Activated CD4-positive, alpha-beta memory T cell treated with anti-CD3 and anti-CD28 coated beads, Interleukin-2, amount 10 ng/mL, durations not matched to agents 7 days and 5 days (primary cell): ENCODE measurements at places on chromosomes 6 and 20.

GRCh38 chr6:27040244-27041042 is 207.1 kb upstream of the PRSS16 start:
- DNase-seq: no peak

- no peak for DNase-seq
These were observed 1368.8 kb upstream of the ADGRB3 start for GRCh38 chr6:67265996-67266921.

- DNase-seq: no peak
These were observed 639.6 kb downstream of the EPHA7 start for GRCh38 chr6:92779746-92780145.

DNA sequence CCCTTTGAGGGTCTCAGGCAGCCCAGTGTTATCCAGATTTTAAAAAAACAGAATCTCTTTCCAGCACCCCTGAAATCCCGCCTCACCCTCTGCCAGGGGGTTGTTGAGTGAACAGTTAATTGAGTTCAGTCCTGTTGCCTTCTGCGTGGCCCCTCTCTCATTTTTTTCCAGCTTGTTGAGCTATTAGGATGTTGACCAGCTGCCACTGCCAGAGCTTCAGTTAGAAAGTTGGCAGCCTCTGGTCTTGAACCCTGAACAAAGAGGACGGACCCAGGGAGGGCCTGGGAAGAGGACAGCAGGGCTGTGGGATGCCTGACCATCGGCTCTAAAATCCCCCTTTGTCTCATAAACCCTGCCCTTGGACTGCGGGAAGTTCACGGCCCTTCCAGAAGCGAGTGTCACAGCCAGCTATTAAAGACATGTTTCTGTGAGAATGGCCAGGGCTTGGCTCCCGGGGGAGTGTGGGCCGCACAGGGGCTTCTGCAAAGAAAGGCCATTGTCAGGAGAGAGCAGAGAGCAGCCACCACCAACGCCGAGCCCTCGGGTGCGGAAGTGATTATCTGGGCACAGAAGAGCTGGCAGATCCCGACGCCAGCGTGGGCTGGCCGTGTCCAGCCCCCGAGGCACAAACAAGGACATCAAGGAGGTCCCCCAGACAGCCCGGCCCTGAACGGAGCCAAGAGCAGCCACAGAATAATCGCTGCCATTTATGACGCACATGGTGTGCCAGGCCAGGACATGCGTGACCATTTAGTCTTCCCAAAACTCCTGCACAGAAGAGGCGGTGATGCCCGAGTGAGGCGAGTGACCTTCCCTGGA is 189.0 kb downstream of the ANKRD60 start:
- DNase-seq: no peak

DNA sequence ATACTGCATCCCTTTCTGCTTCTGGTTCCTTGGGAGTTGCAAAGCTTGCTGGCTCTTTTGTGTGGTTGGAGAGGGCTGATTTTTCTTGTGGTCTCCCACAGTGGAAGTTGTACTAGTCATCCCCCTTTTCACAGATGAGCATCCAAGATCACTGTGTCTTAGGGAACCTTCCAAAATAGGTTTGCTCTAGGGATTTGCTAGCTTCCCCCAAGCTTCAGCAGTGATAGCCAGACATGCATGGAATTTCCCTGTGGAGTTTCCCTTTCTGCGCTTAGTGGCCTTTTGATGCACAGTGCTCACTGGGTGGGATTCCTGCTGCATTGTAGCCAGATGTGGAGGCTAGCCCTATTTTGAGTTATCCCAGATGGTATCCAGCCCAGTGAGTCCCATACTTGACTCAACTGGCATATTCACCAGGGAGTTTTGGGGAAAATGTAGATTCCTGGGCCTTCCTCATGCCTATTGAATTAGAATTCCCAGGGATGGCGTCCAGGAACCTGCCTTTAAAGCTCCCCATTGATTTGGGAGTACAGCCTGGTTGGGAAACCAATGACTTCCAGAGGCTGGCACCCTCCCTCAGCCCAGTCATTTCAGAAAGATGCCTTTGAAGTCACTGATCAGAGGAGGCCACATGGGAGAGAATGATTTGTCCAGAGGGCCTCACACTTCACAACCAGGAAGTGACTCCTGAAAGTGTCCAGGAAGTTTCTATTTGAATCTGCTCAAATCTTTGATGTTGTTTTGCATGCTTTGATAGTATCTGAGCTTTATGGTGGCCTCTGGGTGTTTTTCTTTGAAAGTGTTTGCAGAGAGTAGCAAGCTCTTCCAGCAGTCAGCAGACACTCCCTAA is 25.9 kb downstream of the PPARD start:
- DNase-seq: no peak

GRCh38 chr6:109243863-109244825 is 138.1 kb downstream of the CD164 start:
- DNase-seq: no peak

GRCh38 chr6:25312703-25313102 is 33.5 kb downstream of the CARMIL1 start:
- DNase-seq: no peak

GRCh38 chr20:58547623-58548475 is 32.6 kb upstream of the APCDD1L start:
- DNase-seq: no peak

- no peak for DNase-seq
These were observed 62.2 kb upstream of the CLDN20 start for GRCh38 chr6:155201461-155202226.

DNA sequence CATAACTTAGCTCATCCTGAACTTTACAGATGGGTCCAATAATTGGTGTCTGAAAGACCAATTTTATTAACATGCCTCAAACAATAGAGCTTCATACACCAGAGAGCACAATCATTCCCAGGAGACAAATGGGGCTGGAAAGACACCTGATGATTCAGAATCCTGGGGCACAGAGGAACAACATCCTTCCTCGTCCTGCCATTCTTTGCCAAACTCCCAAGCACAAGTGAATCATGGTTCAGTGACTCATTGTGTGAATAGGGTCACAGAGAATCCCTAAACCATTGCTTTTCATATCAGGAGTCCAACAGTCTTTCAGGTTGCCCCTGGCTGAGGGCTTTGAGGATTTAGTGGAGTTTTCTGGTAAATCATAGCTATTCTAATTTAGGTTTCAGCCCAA is 266.4 kb upstream of the BMP2 start:
- DNase-seq: no peak

DNA sequence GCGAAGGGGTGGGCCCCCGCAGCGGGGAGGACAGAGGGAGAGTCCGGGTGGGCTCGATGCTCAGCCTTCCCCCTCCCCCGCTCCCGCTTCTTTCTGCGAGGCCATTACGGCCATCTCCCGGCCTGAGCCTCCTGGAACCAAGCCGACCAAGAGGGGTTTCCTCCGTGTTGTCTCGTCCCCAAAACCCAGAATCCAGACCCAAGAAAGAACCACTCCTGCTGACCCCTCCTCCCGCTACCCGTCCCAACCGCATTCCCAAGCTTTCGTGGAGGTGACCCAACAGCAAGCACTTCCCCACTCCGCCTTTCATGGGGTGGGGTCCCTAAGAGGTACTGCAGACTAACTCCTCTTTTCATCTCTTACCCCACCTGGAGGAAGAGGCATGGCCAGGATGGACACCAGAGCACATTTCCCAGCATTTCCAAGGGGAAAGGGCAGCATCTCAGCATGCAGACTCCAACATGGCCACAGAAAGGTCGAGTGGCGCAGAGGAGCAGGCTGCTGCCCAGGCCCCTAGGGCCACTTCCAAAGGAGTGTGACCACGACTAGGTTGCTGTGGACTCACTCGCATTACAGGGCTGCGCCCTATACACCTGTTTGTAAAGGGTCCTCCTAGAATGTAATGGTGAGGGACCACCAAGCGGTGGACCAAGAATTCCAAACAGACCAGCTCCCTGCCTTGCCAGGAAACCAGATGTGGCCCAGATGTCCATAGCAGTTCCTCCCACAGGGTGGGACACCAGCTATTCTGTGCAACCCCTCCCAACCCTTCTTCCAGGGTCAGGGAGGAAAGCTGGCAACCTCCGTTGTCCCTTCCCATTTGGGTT is 53.4 kb downstream of the MRPL14 start:
- peak; percentile 24 for DNase-seq

- no peak for DNase-seq
These were observed 35.7 kb downstream of the KCNQ5 start for GRCh38 chr6:72657407-72658197.

GRCh38 chr6:27553123-27553904 is 80.4 kb upstream of the ZNF184 start:
- peak; percentile 42 for DNase-seq

- DNase-seq: no peak
These were observed 7.9 kb upstream of the POU5F1 start for GRCh38 chr6:31178143-31179041.

DNA sequence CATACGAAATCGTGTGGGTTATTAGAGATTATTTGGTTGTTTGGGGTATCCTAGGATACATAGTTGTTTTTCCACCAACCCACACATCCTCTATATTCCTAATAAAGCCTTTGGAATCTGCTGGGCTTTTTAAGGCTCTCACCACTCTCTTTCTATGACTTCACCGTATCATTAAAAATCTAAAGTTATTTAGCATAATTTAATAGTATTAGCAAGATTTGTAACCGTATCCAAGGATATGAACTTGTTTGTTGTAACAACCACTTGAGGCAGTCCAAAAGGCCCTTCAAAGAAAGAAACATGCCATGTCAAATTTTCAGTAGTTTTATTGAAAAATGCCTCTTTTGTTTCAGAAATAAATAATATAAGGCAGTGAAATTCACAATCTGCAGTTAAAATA is 121.8 kb downstream of the COL12A1 start:
- DNase-seq: no peak
